WERI-Rb-1 (cell line): ENCODE measurements at places on chromosomes 5 and 9.
A peak's percentile ranks its signal among the peaks of the same experiment; 100 is the strongest.

GRCh38 chr9:93216073-93216365 is 32.1 kb downstream of the WNK2 start:
- no peak for DNase-seq

DNA sequence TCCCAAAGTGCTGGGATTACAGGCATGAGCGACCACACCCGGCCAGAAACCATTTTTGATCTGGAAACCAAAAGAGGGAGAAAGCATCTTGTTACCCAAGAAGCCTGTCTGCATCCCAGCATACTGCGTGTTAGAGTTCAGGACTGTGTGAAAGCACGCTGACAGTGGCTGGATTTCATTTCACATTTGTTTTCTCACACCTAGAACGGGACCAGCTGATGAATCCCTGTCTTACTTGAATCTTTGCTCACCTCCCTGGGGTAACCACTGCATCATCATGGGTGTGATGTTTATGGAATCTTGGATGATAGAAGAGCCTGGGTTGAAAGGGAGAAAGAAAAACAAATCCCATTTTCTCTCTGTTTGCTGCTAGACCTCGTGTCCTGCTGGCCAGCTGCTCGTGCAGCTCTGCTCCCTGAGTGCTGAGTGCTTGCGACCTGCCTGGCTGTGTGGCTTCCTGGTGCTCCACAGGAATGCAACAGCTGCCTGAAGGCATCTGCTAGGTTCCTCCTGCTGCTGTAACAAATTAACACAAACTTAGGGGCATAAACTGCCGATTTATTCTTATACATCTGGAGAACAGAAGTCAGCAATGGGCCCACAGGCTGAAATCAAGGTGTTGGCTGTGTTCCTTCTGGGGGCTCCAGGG is 378.3 kb upstream of the DAP start:
- no peak for DNase-seq

DNA sequence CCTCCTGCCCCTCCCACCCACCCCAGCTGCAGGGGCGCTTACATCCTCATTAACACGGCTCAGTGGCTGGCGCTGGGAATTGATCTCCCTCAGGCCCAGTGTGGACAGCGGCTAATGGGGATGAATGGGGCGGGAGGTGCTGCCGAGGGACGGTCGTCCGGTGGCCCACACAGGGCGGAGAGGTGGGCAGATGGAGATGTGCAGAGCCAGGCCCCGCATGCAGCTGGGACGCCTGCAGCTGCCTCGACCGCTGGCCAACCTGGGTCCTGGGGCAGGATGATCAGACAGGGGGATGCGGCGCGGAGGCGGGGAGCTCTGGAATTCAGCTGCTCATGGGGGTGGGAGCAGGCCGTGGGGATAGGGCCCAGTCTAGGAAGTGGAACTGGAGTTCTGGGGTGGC is 17.6 kb downstream of the TSPAN17 start:
- DNase-seq = peak; percentile 45

GRCh38 chr5:36606428-36607113 is at the start of gene SLC1A3:
SLC1A3 (plus strand) TSS chr5:36606606; CDS start chr5:36608424, 1,818 bp downstream.
- peak; percentile 85 for DNase-seq

DNA sequence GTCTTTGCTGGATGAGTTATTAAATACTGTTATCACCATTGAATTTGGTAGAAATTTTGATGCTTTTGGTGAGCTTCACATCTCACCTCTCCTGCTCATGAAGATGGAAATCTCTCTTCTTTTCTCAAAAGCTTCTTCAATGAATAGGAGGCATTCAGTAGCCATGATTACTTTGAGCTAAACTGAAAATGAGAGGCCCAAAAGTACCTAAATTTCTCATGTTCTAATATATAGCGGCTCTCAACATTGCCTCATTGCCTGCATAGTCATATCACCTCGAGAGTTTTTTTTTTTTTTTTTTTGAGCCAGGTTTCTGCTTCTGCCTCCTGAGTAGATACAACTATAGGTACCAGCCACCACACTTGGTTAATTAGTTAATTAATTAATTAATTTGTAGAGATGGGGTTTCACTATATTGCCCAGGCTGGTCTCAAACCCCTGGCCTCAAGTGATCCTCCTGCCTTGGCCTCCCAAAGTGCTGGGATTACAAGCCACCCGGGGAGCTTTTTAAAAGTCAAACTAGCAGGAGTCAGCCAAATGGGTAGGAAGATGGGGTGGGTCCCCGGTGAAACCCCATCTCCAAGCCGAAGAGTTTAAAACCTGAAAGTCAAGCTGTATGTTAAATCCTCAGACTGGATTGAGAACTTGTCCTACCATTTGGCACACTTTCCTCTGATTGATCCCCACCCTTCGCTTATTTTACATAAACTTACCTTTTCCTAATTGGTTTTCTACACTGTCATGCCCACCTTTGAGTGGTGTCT is 169.0 kb downstream of the DOCK2 start:
- no peak for DNase-seq

DNA sequence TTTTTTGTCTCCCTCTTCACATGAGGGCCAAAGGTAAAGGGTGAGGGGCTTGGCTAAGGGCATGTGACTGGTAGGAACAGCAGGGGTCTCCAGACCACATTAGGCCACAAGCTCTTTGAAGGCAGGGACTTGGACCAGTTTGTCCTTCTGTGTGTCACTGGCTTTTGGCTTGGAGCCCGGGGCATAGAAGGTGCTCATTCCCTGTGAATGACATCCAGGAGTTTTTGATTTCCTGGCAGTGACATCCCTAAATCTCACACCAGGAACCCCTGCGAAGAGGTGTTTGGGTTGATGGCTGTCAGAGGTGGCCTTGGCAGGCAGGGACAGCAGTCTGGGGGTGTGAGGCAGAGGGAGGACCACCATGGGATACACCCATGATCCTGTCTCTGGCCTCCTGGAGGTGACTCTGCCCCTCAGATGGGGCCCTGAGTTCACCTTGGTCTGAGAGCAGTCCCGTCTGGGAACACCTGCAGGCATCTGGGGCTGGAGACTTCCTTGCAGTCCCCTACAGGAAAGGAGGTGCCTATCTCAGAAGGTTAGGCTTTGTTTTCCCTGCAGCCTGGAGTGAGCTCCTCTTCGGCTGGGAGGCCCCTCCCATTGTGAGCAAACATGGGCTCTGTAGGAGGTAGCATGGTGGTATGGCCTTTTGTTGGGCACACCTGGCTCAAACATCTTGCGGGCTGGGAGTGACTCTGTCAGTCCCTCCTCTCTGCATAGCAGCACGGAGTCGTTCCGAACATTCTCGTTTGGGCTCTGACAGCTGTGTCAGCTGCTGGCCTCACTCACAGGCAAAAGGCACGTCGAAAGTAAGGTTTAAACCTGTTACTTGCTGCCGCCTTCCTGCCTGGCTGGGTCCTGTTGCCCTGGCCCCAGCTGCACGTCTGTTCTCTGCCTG is 38.6 kb upstream of the PITX1 start:
- no peak for DNase-seq
